NCI-H345 (cell line): ENCODE measurements at places on chromosomes 6 and 20.

DNA sequence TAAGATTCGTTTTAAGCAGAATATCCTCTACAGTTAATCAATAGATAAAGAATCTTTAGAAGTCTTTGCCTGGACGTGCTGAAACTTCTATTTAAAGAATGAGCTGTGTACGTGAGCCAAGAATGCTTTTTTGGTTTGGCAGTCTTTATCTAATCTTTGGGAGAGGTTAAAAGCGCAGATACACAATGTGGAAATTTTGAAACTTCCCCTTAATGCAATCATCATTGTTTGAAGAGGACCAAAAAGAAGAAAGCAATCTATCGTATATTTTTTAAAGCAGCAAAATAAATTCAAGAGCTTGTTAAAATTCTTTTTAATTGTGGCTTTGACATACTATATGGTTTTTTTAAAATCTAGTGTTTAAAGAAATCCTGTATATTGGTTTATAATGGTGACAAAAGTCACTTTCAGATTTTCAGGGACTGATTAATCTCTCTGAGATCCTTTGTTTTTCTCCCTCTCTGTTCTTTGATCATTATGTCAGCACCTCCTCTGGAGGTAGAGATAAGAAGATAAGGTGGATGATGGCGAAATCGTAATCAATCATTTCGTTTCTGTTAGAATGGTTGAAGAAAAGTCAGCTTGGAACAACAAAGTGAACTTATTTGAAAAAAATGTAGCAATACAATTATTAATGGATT, 92.1 kb upstream of the FAM184A start:
- DNase-seq = no peak

GRCh38 chr6:107069631-107070548, 41.9 kb downstream of the MTRES1 start:
- DNase-seq = no peak

GRCh38 chr6:40755046-40755681, 168.0 kb upstream of the LRFN2 start:
- no peak for DNase-seq

GRCh38 chr6:49151461-49151860, 311.6 kb downstream of the MMUT start:
- no peak for DNase-seq

DNA sequence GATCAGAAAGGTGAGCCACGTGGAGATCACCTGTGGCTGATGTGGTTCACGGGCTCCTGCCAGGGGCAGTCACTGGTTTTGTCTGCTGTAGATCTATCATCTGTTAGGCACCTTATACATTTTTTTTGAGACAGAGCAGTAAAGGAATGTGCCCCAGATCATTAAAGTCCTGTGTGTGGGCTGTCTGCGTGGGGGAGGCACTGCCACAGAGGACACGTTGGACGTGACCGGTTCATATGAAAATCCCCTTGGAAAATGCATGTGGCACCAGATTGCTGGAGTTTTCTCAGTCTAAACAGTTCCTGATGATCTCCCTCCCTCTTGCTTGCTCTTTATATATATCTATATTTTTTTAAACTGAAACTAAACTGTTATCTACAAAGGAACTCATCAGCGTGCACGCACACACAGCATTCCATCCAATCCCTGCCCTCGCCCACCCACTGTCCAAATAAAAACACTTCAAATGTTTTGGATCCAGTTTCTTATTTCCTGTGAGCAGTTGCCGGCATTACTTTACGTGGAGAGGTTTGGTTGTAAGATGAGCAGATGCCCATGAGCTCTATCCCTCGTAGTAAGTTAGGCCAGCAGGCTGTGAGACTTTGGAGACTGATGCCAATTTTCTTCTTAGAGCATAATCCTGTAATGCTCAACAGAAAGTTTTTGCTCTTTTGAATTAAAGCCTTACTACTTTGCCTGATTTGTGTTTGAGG, 161.6 kb upstream of the EXOC2 start:
- no peak for DNase-seq

DNA sequence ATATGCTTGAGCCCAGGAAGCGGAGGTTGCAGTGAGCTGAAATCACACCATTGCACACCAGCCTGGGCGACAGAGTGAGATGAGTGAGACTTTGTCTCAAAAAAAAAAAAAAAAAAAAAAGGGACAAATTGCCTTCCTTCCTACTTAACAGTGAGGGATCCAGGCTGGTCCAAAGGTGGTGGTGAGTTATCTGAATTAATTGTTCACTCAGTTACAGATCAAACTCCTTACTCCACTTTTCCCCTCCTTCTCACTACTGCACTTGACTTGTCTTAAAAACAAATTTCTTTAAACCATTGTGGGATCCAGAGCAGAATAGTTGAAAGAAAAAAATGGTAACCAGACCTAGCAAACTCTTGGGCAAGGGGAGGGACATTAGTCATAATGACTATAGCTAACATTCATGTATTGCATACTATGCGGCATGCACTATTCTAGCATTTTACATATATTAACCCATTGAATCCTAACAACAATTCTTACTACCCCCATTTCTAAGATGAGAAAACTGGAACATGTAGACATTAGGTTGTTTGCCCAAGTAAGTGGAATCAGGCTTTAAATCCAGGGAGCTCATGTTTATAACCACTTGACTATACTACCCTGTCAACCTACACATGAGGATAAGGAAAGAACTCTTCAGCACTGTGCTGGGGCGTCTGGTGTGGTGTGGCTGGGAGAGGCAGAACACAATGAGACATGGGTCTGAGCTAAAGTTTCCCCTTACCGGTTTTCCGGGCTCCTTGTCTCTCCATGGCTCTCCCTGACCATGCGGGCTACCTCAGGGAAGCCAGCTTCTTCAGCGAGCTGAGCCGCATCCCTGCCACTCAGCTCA, 1.5 kb downstream of the GPANK1 start:
- no peak for DNase-seq

DNA sequence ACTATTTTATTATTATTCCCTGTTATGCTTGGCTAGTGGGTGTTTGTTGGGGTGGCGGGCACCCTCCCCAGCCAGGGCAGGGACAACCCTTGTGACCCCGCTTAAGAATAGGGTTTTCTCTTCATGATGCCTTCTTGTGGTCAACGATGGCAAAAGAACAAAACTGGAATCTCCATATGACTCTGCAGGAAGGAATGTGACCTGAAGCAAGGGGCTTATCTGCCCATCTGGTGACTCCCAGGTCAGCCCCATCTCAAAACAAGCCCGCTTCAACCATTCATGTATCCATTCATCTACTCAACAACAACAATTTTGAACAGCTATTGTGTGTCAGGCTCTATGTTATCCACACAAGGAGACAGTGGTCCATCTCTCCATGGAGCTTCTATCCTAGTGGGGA, 30.9 kb upstream of the TGM6 start:
- DNase-seq = no peak

- DNase-seq = peak; percentile 19
Measured at GRCh38 chr6:21887231-21888185, 294.0 kb downstream of the SOX4 start.

- no peak for DNase-seq
Measured at GRCh38 chr6:86456821-86457220, 480.5 kb upstream of the HTR1E start.

DNA sequence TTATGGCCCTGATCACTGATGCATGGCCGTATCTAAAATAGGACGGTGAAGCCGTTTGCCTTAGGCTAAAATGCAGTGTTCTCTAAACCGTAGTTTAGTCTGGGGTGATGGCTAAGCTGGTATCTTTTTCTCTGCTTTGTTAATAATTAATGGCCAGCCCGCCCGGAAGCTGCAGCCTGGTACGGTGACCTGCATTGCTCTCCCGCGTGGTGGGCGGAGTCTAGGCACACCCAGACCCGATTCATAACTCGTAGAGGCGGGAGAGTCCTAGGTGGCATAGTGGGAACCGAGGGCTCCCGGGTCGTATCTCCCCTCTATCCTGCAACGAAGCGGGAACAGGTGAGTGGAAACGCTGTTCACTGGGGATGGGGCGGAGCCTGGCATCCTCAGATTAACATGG, 5.5 kb downstream of the CDH4 start:
- DNase-seq = no peak

- DNase-seq = no peak
Measured at GRCh38 chr6:7138046-7138531, 30.3 kb downstream of the RREB1 start.

GRCh38 chr20:60132827-60133670, 174.8 kb downstream of the CDH26 start:
- no peak for DNase-seq

GRCh38 chr6:16754876-16755275, 6.4 kb downstream of the ATXN1 start:
- no peak for DNase-seq

DNA sequence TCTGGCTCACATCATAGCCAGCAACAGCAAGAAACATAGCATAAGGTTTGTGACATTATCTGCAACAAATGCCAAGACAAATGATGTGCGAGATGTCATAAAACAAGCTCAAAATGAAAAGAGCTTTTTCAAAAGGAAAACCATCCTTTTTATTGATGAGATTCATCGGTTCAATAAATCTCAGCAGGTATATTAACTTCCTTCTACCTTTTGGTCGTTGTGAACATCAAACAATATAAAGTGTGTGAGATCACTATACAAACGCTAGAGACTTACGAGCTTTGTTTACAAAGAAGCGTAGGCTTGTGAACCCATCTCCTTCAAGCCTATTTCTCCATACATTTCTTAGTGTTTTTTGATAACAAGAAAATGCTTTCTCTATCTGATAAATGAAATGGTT, 3.5 kb downstream of the WRNIP1 start:
- no peak for DNase-seq

- no peak for DNase-seq
Measured at GRCh38 chr20:22282696-22283095, 301.7 kb downstream of the FOXA2 start.

DNA sequence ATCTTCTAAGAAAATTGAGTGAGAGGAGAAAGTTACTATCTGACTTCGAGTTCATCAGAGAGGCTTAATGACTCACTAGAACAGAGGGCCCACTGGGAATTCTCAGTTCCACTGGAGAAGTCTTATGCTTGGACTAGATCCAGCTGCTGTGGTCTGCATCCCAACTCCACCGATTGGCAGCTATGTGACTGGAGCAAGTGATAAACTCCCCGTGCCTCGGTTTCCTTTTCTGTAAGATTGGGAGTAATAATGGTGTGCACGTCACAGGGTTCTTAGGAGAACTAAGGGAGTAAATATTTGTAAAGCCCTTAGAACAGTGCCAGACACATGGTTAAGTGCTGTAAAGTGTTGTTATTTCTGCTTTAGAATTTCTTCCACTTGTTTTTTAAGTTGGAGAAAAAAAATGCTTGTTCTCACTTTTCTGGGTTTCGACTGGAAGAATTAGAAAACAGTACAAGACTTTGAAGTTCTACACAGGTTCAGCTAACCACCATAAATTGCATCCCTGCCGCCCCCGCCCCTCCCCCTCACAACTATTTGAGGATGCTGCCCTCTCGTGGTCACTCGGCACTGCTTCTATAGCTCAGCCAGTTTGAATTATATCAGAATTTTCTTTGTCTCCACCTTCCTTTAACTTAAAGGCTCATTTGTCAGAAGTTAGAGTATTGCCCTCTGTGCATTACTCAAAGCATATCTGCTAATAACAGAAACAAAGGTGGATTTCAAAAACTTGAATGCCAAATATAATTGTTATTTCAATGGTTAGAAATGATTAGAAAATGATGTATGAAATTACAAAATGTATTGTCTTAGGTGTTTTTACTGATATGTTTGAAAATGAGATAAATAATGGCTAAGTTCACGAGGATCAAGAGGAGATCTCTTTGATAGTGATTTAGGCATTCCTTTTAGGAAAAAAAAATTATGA, 95.0 kb upstream of the IFNGR1 start:
- peak; percentile 67 for DNase-seq

DNA sequence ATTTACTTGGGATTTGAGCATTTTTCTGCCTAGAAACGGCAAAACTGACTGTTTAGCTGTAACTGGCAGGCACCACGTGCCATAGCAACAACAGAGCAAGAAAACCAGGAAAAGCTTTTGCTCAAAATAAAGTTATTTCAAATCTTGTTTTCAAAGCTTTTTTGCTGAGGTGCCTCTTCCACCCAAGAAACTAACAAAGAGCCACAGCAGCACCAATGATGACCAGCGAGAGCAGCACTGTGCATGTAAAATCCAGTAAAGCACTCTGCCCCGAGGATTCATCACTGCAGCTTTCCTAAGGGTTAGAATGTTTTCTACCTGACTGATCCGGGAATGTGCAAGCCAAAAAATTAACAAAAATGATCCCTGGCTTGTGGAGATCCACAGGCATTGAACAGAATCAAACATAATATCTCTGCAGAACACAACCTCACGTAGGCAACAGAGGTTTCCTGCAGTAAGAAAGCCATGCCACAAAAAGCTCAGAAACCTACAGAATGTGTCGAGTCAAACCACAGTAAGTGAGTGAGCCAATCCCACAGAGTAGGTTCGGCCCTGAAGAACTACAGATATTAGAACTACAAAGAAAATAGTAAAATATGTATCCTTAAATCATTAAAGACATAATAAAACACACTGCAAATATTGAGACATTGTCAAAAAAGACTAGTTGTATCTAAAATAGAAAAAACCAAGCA, 7.4 kb upstream of the ULBP3 start:
- DNase-seq = no peak

- DNase-seq = no peak
Measured at GRCh38 chr6:167227984-167228383, 63.1 kb upstream of the UNC93A start.

DNA sequence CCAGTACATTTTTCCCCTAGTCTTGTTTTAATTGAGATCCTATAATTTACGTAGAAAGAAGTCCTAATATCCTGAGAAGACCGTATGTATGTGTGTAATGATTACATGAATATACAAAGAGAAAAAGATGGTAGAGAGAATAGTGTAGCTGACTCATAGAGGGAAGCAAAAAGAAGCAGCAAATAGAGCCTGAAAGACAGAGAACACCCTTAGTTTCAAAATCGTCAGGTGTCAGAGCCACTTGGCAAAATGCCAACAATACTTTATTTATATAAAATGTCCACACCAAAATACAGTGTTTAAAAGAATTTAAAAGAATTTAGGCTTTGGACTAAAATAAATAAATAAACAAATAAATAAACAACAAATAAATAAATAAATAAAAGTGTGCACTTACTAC, 1414.1 kb upstream of the EYS start:
- DNase-seq = no peak

- no peak for DNase-seq
Measured at GRCh38 chr20:51460569-51461265, 81.8 kb downstream of the NFATC2 start.

DNA sequence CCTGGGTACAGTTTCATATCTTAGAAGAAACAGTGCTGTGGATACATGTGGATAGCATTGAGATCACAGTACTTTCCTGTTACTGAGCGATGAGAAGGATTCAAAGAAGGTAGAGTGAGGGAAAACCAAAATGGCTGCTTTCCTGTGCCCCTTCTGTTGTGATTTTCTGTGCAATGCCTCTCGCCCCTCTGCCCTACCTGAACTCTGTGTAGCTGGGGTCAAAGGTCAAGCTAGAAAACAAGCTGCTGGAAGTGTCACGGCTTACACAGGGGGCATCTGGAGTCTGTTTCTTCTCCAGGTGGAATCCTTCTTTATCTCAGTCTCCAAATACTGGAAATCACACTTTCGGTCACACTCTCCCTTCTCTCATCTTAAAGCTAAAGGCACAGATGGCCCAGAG, 27.0 kb upstream of the CCN6 start:
- no peak for DNase-seq
